ENCODE measurements at places on chromosomes 4 and X.

- no peak for DNase-seq
Observed at GRCh38 chr4:82320351-82320750, 53.4 kb downstream of the HNRNPD start.

DNA sequence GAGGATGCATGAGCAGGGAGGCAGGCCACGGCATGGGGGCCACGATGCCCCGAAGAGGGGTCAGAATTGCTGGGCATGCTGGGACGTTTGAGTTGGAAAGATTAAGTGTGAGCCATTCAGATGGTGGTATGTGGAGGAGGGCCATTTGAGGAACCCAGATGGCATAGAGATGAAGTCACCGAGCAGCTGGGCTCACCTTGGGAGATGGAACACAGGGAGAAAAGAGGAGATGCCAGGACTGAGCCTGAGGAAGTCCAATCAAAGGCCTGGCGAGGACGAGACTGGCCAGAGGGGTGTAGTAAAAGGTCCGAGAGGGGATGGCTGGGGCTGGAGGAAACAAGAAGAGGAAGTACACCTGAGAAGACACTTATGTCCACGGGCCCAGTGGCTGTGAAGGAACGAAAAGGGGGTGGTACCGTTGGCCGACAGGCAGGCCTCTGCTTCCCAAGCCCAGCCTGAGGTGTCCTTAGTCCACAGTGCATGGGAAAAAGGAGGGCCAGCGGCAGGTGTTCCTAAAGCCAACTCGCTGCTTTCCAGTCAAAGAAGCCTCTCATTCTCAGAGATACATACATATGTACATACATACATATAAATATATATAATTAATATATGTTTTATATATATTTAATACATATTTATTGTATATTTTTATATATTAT lies 54.6 kb upstream of the CLCN4 start:
- DNase-seq, result no peak

DNA sequence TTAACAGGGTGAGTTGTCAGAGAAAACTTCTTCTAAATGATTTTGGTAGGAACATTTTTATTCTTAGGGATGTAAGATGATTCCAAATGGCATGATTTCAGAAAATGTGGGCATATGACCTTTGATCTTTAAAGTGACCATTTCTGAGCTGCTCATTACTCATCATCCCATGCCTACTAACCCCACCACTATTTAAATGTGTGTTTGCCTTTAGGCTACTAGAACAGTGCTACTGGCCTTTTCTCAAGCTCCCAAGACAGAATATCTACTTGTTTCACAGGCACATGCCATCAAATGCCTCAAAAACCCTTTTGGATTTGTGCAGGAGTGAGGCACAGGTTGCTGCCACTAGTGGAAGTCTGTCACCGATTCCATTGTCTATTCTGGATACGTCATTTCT lies 428.2 kb downstream of the ADAM29 start:
- DNase-seq, result no peak

- DNase-seq, result peak; percentile 15
Observed at GRCh38 chr4:8315435-8316250, 46.1 kb downstream of the HTRA3 start.

- no peak for DNase-seq
Observed at GRCh38 chr4:71107726-71108125, 114.3 kb downstream of the DCK start.

DNA sequence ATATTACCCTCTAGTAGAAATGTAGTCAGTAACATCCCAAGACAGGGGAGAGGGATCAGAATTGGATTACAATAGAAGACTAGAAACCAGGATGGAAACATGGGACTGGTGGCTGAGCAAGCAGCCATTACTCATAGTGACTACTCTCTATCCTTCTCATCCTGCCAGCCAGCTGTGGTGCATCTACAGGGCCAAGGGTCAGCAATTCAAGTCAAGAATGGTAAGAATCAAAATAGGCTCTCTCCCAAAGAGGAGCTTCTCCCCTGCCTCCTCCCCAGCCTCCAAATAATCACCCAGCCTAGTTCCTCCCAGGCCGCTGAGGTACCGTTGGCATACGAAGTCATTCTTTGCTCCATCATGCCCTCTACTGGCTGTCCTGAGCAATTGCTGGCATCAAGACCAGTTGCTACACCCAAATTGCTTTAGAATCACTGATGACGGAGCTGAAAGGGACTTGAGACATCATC lies 19.4 kb downstream of the AWAT2 start:
- DNase-seq, result peak; percentile 50

GRCh38 chr4:1522606-1523005 lies 116.4 kb upstream of the NKX1-1 start:
- no peak for DNase-seq

DNA sequence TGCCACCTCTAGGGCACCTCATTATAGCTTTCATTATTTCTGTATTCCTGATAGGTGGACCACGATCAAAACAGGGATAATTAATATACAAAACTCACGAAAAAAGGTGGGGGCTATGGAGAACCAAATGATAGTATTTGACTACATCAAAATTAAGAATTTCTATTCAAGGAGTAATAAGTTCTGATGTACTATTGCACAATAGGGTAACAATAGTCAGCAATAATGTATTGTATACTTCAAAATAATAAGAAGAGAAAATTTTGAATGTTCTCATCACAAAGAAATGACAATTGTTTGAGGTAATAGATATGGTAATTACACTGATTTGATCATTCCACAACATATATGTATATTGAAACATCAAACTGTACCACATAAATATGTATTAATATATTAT lies 327.3 kb upstream of the TRAM1L1 start:
- no peak for DNase-seq

DNA sequence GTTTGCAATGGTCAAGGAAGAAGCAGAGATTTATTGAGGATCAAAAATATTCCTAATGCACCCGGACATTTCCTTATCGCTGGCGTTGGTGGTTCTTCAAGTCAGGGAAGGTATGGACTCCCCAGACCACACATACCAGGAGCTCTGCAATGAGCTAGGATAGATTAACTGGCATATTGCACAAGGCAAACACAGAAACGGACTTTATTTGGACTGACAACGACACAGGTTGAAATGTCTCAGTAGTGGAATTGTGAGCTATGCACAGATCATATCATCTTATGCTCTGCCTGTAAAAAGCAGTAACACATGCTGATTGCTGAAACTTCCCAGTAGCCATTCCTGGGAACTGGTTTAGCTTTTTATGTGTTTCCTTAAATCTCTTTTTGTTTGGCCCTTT lies 1.7 kb downstream of the TSPAN7 start:
- no peak for DNase-seq

DNA sequence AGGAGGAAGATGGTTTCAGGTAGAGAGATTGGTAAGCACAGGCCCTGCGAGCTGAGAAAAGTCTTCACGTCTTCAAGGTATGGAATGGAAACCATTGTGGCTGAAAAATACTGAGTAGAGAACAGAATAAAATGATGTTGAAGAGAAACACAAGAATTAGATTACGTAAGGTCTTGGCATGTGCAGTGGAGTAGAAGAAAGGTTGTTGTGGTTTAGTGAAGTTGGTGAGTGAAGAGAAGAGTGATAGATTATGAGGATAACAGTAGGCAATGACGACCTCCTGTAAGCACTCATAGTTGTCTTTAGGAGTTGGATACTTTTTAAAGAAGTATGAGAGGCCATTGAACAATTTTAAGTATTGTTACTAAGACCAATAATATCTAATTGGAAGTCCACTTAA lies 642.6 kb downstream of the PCDH7 start:
- DNase-seq, result no peak

- no peak for DNase-seq
Observed at GRCh38 chrX:106201502-106202178, 33.5 kb downstream of the PWWP3B start.

DNA sequence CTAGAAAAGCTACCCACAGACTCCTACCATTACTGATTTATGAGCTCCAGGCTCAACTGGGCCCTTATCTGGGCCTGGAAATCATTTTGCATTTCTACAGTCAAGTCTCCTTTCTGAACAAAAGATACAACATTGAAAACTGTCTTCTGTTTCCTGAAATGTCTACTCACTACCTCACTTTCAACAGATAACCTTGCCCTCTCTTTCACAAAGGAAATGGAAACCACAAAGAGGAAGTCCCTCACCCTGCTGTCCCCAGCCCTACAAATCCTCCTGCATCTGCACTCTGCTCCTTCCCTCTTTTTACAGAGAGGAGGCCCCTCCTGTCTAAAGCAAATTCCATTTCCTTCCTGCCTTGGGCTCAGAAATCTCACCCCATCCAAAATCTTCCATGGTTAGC lies 24.8 kb upstream of the CYBB start:
- DNase-seq, result no peak

DNA sequence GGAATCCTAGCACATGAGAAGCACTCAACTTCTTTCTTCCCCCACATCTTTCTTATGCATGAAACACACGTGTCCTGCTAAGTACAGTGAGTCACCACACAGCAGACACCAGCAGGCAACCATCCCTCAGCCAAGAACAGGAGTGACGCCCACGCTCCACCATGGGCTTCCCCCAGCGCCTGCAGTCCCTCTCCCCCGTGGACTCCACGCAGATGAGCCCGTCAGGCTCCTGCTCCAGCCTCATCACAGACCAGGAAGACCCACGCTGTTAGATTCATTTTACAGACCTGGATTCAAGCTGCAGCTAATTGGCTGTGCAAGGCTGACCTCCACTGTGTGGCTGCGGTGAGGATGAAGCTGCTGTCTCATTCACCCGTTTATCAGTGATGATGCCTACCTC lies 16.7 kb downstream of the HMX1 start:
- DNase-seq, result no peak

DNA sequence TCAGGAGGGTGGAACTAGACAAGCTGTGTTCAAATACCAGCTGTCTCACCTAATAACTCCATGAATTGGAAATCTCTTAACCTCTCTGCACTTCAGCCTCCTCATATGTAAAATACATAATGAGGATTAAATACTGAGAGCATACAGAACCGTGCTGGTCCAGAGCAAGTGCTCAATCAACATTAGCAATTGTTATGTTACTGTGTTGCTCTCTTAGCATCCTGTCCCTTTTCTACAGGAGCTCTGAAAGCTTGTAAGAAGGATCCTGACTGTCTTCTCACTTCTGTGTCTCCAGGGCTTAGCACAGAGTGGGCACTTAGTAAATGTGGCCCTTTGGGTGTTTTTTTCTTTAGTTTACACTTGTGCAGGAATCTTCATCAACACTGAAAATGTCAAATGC lies 1456.1 kb upstream of the IGFBP7 start:
- no peak for DNase-seq
